Fibroblast of skin of left biceps (primary cell): ENCODE measurements at places on chromosomes 3 and 15.

GRCh38 chr3:172766241-172766640 is 15.7 kb downstream of the ECT2 start:
- DNase-seq, result no peak

- DNase-seq, result no peak
These were observed 5.8 kb upstream of the PSTPIP1 start for GRCh38 chr15:76988867-76989780.

- no peak for DNase-seq
These were observed 2.6 kb upstream of the BCL2A1 start for GRCh38 chr15:79973456-79974195.

- DNase-seq, result no peak
These were observed 21.7 kb upstream of the UTS2B start for GRCh38 chr3:191352014-191352413.

DNA sequence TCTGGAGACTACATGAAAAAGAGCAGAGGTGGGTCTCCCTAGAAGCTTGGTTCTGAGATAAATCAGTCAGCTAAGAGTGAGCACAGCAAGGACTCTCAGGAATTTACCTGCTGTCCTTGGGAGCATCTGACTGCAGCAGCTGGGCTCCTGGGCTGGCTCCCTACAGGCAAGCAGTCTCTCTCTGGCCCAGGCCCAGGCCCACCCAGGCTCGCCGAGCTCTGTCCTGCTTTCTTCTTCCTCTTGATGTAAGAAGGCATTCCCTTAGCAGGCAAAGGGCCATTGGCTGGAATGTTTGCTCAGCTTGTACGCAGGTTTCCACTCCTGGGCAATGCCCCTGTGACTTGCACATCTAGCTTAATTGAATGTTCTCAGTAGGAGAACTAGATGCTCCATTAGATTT is 4.3 kb upstream of the RBP2 start:
- no peak for DNase-seq

DNA sequence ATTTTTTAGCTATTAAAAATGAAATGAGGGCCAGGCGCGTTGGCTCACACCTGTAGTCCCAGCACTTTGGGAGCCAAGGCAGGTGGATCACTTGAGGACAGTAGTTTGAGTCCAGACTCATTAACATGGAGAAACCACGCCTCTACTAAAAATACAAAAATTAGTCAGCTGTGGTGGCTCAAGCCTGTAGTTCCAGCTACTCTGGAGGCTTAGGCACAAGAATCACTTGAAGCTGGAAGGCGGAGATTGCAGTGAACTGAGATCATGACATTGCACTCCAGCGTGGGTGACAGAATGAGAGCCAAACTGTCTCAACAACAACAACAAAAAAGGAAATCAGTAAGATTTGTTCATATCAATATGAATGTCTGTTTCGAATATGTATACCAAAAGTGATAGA is 517.1 kb downstream of the ROBO1 start:
- DNase-seq, result no peak
